Natural killer cell treated with Interleukin-12 subunit alpha and Interleukin-12 subunit beta and Interleukin-15 and Interleukin-18, amount 100 ng/mL, for 72 hours (primary cell): ENCODE measurements at places on chromosomes 2 and 18. TPM values are rescaled to one million over a fixed set of nuclear protein-coding genes. Genes with fewer than 3 reads are reported as not detected.

- no peak for DNase-seq
Measured at GRCh38 chr2:1051075-1051474, 100.4 kb downstream of the SNTG2 start.

DNA sequence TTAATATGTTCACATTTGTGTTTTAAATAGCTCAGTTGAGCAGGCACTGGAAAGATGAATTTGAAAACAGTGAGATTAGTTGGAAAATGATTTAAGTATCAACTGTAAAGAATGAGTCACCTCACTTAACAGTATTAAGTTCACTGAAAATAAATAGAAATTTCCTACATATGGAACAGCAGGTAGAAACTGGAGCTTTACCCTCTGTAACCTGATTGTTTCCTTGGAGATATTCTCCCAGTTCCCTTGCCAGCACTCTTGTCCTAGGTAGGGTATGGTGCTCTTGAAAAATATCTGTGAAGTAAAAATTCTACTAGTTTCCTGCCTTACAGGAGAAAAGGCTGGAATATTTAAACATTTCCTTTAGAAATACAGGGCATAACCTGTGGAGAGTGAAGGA is 81.3 kb upstream of the DLGAP1 start:
- no peak for DNase-seq

DNA sequence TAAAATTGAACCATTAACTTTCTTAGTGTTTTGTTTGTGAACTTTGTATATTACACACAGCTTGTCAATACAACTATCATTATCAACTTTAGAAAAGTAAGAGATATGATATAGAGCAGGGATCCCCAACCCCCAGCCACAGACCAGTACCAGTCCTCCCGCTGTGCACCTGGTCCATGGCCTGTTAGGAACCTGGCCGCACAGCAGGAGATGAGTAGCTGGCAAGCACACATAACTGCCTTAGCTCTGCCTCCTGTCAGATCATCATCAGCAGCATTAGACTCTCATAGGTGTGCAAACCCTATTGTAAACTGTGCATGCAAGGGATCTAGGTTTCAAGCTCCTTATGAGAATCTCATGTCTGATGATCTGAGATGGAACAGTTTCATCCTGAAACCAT is 491.0 kb upstream of the NXPH2 start:
- no peak for DNase-seq

- DNase-seq: no peak
Measured at GRCh38 chr2:41962922-41963622, 84.7 kb upstream of the PKDCC start.

DNA sequence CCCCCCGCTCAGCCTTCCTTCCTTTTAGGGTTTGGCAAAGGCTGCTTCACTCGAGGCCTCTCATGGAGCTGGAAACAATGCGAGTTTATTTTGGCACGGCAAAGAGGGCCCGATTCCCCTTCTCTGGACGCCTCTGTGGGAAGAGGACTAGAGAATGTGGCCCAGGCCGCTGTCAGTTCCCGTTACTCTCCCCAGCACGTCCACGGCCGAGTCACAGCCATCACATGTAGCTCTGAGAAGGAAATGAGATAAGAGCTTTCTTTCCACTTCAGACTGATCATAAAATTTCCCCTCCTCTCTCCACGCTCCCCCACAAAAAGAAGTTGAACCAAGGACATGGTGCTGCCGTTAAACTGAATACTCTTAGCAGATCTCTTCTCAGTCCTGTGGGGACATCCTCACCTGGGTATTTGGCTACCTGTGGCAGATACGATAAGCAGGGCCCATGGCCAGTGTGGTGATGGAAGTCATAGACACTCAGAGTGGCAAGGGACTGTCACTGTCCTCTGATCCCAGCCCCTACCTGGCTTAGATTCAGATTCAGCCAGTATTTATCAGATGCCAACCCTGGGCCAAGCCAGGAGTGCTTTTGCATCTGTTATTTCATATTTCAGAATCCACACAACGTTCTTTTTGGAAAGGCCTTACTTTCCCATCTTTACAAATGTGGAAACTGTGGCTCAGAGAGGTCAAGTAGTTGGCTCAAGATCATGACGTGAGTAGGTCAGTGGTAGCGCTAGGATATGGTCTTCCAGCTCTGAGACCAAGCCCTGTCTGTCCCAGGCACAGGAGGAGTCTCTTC is 101.2 kb downstream of the MCFD2 start:
- no peak for DNase-seq

DNA sequence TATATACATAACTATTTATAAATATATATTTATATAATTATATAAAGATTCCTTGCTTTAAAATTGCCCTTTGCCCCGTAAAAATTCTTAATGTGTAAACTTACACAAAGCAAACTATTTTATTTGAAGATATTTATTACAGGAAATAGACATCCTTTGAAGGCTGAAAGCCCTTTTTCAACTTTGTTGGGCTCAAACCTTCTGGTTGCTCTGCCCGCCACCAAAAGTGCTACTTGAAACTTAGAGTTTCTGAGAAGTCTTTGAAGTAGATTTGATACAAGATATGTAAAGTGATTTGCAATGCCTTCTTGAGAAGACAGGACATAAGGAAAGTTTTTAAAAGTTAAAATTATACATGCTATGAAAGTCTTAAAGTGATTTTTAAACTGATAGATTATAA is 36.6 kb upstream of the METAP1D start:
- DNase-seq: no peak

GRCh38 chr18:74412116-74412880 is 44.8 kb downstream of the DIPK1C start:
- DNase-seq: no peak

- no peak for DNase-seq
Measured at GRCh38 chr18:75405351-75405750, 22.2 kb downstream of the SMIM21 start.

DNA sequence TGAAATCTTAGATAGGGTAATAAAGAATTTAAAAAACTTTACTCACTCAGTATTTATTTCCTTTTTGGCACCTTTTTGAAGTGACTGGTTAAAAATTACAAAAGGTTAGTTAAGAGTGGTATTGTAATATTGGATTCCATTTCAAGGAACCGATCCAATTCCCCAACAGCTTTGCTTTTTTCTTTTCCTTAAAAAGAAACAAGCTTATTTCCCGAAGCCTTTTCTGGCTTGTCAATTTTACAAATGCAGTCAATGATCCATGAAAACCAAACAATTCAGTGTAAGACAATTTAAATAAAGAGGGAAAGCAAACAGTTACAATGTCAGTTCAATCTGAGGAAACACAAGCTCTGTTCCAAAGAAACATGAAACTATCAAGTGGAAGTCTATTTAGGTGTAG is 200.2 kb downstream of the RIT2 start:
- DNase-seq: no peak

- DNase-seq: no peak
Measured at GRCh38 chr2:159715451-159715850, 3.1 kb downstream of the MARCHF7 start.

DNA sequence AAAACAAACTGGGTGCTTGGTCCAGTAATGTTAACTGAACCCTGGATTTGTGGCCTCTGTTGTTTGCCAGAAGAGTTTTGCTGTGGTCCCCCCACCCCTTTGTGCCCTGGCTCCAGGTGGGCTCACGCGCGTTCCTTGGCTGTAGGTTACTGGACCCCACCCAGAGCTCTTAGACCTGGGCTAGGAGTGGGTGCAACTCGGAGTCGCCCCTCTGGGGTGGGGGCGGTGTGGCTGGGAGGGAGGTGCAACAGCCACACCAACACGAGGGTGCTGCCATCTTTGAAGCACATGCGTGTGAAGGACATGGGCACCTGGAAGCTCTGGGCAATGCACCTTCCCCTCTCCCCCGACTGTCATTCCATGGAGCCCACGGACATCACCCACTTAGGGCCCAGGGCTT is 92.7 kb downstream of the USP40 start:
- DNase-seq: peak; percentile 47

The PARD6G gene
- total RNA-seq: not detected

The LINC00305 gene
- not detected for total RNA-seq

The DSG4 gene
- not detected for total RNA-seq

The CEP68 gene
- 2.0 TPM for total RNA-seq

The FAM110C gene
- total RNA-seq: 0.90 TPM

The RIT2 gene
- total RNA-seq: not detected
